Liver (tissue), 10 donors: ENCODE measurements at places on chromosomes 5 and 9. TPM values are rescaled to one million over a fixed set of nuclear protein-coding genes. Genes with fewer than 3 reads are reported as not detected.

DNA sequence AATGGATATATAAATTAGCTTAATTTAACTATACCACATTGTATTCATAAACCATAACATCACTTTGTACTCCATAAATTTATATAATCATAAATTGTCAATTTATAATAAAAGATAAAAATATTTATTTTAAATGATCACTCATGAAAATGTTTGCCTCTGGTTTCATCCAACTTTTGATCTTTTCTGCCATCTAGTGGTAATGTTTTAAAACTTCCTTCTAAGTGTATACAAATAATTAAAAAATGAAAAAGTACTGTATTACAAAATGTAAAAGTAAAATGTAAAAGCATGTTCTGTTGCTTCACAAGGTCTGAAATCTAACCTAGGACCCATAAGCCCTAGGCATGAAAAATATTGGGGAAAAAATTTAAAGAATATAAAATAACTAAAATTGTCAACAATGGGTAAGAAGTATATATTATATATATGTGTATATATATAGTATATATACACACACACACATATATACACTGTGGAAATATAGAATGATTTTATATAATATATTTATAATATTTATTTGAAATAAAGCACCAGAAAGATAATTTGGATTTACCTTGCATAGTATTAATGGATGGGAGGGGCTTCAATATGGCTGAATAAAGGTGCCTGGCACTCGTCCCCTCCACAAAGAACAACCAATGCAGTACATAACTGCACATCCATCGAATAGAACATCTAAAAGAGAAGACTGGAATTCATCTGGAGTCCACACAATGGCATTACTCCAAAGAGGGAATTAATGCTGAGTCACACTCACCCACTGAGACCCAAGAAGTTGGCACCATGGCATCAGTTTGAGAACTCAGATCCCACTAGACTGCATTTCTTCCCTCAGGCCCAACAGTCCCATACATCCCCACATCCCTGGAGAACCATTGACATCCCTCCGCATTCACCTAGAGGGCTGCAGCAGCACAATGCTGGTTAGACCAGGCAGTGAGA is 32.5 kb downstream of the ANXA1 start:
- no peak overlapping the region for H3K27ac ChIP-seq
- no peak for DNase-seq
- no peaks in the 10 kb centered on the region for H3K36me3 ChIP-seq

- DNase-seq: no peak
- H3K27ac ChIP-seq: no peak overlapping the region
- no peaks in the 10 kb centered on the region for H3K4me1 ChIP-seq
- H3K27me3 ChIP-seq: no peaks in the 10 kb centered on the region
These were observed 28.1 kb downstream of the SLC22A4 start for GRCh38 chr5:132322266-132322665.

- no peaks in the 10 kb centered on the region for H3K4me1 ChIP-seq
- H3K4me3 ChIP-seq: no peak overlapping the region
- H3K36me3 ChIP-seq: no peaks in the 10 kb centered on the region
- no peak for DNase-seq
- H3K27me3 ChIP-seq: no peaks in the 10 kb centered on the region
- no peak overlapping the region for H3K27ac ChIP-seq
These were observed 64.0 kb downstream of the NSUN2 start for GRCh38 chr5:6568889-6569288.

GRCh38 chr5:74206579-74207550 is 433.7 kb downstream of the ENC1 start:
- no peak overlapping the region for H3K27ac ChIP-seq
- DNase-seq: no peak
- no peaks in the 10 kb centered on the region for H3K27me3 ChIP-seq

GRCh38 chr5:129653057-129653375 is 94.9 kb upstream of the MINAR2 start:
- no peak for DNase-seq
- no peak overlapping the region for H3K4me3 ChIP-seq
- H3K27ac ChIP-seq: no peak overlapping the region
- H3K4me1 ChIP-seq: no peaks in the 10 kb centered on the region
- H3K27me3 ChIP-seq: no peaks in the 10 kb centered on the region

DNA sequence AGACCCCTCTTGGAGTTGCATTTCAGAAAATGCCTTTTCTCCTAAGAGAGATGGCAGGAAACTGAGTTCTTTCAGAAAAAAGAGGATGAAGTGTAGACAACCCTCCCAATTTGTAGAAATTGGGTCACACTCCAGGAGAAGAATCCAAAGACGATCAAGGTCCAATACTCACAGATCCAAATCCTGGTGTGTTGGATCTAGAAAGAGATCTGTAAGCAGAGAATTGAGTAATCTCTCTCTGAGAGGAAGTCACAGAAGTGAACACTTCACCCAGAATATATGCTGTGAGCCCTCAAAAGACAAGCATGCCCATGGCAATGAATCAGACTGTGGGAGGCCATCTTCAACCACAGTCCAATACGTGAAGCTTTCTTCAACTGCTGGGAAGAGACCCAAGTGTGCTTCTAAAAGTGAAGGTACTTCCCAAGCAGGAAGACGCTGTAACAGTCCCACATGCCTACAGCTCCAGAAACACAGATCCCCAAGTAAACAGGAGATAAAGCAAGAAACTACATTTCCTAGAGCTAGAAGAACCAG is 182.7 kb downstream of the SMC2 start:
- no peaks in the 10 kb centered on the region for H3K4me1 ChIP-seq
- H3K36me3 ChIP-seq: no peaks in the 10 kb centered on the region
- H3K27ac ChIP-seq: no peak overlapping the region

Gene N4BP3
- 0.08 TPM for total RNA-seq

GRCh38 chr9:93601063-93601462 is 24.7 kb downstream of the PHF2 start:
- H3K27me3 ChIP-seq: no peaks in the 10 kb centered on the region
- no peaks in the 10 kb centered on the region for H3K36me3 ChIP-seq
- H3K4me3 ChIP-seq: no peak overlapping the region
- DNase-seq: peak; percentile 24

- H3K27me3 ChIP-seq: no peaks in the 10 kb centered on the region
- H3K36me3 ChIP-seq: no peaks in the 10 kb centered on the region
- no peak overlapping the region for H3K27ac ChIP-seq
- DNase-seq: no peak
- no peak overlapping the region for H3K4me3 ChIP-seq
These were observed 100.0 kb downstream of the BASP1 start for GRCh38 chr5:17317473-17317872.

Gene CCL27
- total RNA-seq: not detected

Gene ZNF622
- 18.7 TPM for total RNA-seq

Gene ITGA1
- 187 TPM for total RNA-seq

Gene IFNA6
- not detected for total RNA-seq

- DNase-seq: no peak
- no peaks in the 10 kb centered on the region for H3K27me3 ChIP-seq
- H3K4me3 ChIP-seq: peak overlapping the region; percentile 59
- H3K36me3 ChIP-seq: peaks cover 8% of the 10 kb centered on the region
These were observed 795 bp downstream of the CNOT8 start for GRCh38 chr5:154858972-154859871.

DNA sequence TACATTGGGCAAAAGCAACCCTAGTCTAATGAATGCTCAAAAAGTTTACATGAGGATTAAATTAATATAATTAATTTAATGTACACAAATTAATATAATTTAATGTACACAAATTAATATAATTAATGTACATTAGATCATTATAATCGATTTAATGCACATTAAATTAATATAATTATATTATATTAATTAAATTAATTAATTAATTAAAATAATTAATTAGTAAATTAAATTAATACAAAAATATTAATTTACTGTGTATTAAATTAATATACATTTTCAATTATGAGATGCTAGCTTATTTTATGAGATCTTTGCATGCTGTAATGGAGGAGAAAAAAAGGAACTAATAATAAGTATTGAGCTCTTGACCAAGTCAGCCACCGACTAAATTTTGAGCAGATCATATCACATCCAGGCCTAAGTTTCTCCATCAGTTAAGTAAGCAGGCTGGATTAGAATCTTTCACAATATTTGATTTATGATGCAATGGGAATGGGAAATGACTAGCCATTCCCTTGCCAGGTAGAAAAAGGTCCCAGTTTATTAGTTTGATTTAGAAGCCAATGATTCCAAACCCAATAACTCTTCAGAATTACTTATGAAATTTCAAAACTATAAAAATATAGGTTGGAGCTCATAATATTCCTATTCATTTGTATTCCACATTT is 533.4 kb upstream of the GRIA1 start:
- no peaks in the 10 kb centered on the region for H3K27me3 ChIP-seq
- H3K4me1 ChIP-seq: peaks cover 3% of the 10 kb centered on the region
- H3K27ac ChIP-seq: no peak overlapping the region
- DNase-seq: no peak
- H3K4me3 ChIP-seq: no peak overlapping the region
- no peaks in the 10 kb centered on the region for H3K36me3 ChIP-seq

Gene SVEP1
- 7.5 TPM for total RNA-seq
